Brain pericyte (primary cell): ENCODE measurements at places on chromosomes 2 and 18.

DNA sequence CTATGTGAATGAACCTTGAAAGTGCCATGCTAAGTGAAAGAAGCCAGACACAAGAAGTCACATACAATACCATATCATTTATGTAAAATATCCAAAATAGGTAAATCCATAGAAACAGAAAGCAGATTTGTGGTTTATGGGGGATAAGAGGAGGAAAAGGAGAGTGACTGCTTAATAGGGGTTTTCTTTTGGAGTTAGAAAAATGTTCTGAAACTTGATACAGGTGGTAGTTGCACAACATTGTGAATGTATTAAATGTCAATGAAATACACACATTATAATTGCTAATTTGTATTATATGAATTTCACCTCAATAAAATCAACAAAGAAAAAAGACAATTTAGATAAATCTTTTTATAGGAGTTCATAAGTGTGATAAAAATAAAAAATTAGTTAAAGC lies 37.1 kb downstream of the MEMO1 start:
- no peak for DNase-seq

- no peak for DNase-seq
Observed at GRCh38 chr2:56749152-56749752, 565.5 kb downstream of the CCDC85A start.

DNA sequence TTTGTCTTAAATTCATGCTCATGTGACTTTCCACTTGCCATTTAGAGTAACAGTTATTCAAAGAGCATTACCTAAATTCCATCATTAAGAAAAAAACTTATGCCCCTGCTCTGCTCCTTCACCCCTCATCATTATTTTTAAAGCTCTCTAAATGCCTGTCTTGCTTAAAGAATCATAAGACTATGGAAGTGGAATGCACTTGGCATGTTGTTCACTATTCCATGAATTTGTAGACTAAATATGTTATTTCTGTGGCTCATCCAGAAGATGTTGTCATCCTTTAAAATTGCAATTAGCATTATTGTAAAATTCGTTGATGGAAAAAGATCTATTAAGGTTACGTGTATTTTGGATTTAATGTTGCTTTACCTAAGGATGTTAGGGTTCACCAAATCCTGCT lies 61.8 kb downstream of the FMNL2 start:
- DNase-seq = no peak

- no peak for DNase-seq
Observed at GRCh38 chr2:115083225-115083624, 640.8 kb downstream of the DPP10 start.

DNA sequence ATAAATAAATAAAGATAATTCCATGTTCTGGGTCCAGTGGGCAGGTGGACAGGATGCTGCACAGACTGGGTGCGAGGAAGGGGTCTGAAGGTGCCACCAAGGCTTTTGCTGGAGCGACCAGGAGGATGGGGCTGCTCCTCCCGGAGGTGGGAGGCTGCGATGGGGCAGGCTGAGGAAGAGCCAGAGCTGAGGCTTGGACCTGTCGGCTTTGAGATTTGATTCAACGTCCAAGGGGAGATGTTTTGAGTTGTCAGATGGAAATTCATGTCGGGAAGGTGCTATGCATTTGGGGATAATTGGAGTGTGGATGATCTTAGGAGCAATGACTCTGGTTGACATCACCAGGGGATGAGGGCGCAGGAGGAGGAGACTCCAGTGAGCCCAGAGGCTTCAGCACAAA lies 11.7 kb downstream of the ALLC start:
- no peak for DNase-seq

DNA sequence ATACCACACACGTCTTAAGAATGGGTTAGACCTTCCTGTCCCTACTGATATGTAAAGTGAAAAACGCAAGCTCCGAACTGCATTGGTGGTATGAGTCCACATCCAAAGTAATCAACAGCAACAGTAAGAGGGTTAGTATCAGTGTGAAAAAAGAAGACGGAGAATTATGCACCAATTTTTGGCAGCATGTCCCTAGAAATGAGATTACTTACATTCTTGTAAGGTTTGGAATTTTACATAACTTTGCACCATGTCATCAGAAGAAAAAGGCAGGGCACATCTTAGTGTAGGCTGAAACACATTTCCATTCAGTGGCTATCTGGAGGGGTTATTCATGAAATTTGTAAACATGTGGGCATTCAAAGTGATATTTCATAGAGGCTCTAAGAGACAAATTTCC lies 88.2 kb downstream of the LONRF2 start:
- no peak for DNase-seq

GRCh38 chr2:177164131-177164530 lies 48.5 kb upstream of the HNRNPA3 start:
- DNase-seq = no peak

DNA sequence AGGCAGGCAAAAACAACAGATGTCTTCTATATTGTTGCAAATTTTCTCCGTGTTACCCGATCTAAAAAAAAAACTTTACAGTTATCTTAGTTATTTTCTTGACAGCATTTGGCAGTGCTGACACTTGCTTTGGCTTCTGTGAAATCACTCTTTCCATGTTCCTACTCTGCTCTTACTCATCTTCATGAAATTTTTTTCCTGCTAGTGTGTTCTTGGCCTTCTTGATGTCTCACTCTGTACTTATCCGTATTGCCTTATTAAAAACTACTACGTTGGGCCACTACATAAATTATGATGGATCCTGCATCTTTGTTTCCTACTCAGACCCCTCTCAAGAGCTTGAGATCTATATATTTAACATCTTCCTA lies 134.4 kb downstream of the IKZF2 start:
- no peak for DNase-seq

GRCh38 chr2:40260437-40260836 lies 191.5 kb downstream of the SLC8A1 start:
- no peak for DNase-seq

- no peak for DNase-seq
Observed at GRCh38 chr2:28654663-28655320, 96.8 kb upstream of the PPP1CB start.
